Ureter (tissue), 1 donor: ENCODE measurements at places on chromosomes 5 and 9. TPM values are rescaled to one million over a fixed set of nuclear protein-coding genes. Genes with fewer than 3 reads are reported as not detected.

The PHYKPL gene
- total RNA-seq, result 132 TPM

The RELL2 gene
- total RNA-seq, result 4.4 TPM

The SLC22A4 gene
- total RNA-seq, result 3.1 TPM

The GABRA6 gene
- total RNA-seq, result not detected

The ENC1 gene
- total RNA-seq, result 48.5 TPM

The LCN12 gene
- 3.4 TPM for total RNA-seq

The KCNMB1 gene
- 26.6 TPM for total RNA-seq

The TRIM7 gene
- total RNA-seq, result 3.0 TPM

DNA sequence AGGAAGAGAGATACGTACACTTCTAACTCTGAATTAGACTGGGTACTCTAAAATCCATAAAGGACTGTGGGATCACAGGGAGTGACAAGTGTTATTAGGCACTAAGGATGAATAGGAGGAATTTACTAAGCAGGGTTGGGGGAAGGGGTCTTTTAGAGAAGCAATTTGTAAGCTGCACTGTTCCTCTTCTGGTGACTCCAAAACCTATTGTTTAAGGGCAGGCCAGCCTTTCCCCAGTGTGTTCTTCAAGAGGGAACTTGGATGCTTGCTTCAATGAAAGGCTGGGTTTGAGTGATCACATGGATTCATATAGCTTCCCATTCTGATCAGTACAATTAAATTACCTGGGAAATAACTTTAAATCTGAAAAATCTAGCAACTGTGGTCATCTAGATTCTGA is 71.8 kb downstream of the STX17 start:
- DNase-seq, result no peak

GRCh38 chr5:5671823-5672222 is 249.3 kb downstream of the ICE1 start:
- DNase-seq, result no peak

- no peak for DNase-seq
These were observed 13.9 kb upstream of the BASP1 start for GRCh38 chr5:17203329-17204132.

- no peak for DNase-seq
These were observed 31.5 kb upstream of the SGCD start for GRCh38 chr5:156295431-156295830.

DNA sequence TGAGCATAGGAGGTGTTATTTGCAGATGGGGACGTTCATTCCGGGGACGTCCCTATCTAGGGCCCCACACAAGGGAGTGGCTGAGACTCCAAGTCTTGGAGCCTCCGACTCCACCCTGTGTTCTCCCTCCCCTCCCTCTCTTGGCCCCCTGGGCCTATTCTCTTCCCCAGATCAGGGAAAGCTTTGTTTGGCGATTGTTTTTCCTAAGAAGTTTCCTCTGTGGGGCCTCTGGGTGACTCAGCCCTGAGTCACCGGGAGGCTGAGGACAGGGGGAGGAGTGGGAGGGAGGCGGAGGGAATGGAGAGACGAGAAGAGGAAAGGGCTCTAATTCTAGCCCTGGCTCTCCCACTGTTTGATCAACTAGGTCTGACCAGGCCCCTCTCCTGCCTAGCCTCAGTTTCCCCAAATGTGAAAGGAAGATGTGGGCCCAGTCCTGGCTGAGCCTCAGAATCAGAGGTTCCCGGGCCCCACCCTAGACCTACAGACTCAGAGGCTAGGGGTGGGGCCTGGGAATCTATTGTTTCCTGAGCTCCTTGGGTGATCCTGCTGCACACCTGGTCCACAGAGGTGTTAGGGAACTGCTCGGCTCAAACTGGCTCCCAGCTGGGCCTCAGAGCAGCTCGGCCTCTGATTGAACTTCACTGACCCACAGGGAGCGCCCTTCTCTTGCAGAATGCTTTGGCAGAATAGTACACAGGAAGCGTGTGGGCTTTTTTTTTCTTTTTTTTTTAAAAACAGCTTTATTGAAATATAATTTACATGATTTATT is 19.2 kb downstream of the GSN start:
- DNase-seq, result peak; percentile 85

- DNase-seq, result no peak
These were observed 473.0 kb downstream of the EBF1 start for GRCh38 chr5:158626718-158627117.

DNA sequence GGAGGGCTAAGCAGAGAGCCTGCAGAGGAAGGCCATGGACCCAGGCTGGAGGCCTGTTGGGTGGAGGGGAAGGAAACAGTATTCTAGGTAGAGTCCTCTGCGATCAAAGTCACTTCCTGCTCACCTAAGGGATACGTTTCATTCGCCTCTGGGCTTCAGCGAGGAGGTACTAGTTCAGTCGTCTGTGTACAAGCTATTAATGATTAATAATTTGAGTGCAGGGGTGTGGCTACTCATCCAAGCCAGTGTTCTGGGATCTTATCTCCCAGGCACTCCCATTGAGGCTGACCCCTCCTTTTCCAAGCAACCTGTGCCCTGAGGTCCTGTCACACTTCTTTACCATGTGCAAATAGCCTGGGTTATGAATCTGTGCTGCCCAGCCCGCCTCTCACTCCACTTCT is 25.2 kb downstream of the RALGPS1 start:
- peak; percentile 54 for DNase-seq

DNA sequence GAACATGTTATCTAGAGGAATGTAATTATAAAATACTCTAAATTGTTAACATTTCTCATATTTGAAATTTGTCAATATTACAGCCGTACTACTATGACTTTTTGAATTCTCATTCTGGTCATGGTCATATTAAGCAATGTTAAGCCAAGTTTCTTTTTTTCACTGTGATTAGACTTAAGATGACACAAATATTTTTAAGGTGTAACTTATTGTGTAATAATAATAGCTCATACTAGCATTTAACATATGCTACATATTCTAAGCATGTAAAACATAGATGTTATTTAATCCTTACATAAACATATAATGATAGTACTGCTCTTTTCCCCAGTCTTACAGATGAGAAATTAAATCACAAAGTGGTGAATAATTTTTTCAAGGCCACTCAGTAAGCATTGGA is 35.9 kb upstream of the LRRC70 start:
- DNase-seq, result no peak

DNA sequence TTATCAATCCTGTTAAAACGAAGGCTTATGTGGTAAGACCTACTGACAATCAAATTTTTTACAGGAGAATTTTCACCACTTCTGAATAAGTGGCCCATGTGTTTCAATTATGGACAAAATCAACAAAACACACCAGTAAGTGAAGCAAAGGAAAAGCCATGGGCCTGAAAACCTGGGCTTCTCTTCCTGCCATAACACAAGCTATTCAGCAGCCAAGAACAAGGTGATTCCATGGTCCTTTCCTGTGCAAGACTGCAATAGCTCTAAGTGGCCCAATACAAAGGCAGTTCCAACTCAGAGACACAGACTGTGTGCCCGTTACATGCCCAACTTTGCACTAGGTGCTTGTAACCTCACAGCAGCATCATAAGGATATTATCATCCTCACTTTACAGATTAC is 168.5 kb downstream of the EPB41L4A start:
- DNase-seq, result no peak

DNA sequence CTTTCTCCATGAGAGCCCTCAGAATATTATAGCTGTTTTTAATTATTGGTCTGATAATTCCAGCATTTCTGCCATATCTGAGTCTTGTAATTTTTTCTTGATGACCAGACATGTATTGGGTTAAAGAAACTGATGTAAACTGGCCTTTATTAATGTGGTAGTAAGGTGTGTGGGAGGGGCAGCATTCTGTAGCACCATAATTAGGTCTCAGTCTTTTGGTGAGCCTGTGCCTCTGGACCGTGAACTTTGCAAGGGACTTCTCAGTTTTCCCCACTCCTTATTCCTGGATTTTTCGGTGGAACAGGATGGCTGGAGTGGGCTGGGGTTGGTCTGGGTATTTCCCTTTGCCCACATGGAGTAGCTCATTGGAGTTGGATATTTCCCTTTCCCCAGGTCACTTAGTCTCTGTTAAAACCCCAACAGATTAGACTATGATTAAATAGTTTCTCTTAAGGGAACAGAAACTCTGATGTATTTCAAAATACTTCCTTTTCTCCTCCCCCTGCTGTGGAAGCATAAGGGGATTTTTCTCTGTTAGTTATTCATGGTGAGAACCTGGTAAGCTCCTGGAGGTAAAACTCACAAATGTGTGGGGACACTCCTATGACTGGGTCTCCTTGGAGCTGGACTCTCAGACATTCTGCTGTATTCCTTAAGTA is 52.4 kb downstream of the FSD1L start:
- no peak for DNase-seq

DNA sequence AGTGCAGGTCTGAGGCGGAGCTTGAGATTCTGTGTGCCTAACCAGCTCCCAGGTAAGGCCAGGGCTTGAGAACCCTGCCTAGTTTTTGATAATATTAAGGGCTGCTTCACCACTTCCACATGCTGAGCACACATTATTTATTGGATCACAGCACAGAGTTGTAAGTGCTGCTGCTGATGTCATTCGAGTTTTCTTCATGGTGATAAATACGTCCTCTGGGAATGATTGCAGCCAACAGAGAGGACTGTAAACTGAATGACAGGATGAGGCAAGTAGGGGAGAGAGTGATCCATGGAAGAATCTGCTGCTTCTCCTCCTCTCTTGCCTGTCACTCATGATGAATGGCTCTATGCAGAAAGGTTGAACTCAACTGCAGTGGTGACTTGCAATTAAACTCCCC is 77.9 kb upstream of the VPS13A start:
- no peak for DNase-seq

DNA sequence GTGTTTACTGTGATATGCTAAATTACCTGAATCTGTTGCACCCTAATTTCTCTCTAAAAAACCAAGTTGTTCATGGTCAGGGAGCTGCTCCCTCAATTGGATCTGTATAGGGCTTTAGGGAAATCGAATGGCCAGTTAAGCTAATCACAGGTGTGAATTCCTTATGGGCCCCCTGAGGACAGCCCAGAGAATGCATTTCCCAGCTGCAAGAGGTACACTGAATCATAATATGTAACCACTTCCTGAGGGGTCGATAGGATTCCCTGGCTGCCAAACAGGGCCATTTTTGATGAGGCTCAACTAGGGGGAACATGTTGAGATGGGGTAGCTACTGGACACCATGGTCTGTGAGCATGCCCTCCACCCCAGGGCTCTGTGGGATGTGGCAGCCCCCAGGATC is 478.6 kb downstream of the CCDC171 start:
- no peak for DNase-seq

GRCh38 chr5:129204525-129204924 is 110.0 kb downstream of the ISOC1 start:
- no peak for DNase-seq

DNA sequence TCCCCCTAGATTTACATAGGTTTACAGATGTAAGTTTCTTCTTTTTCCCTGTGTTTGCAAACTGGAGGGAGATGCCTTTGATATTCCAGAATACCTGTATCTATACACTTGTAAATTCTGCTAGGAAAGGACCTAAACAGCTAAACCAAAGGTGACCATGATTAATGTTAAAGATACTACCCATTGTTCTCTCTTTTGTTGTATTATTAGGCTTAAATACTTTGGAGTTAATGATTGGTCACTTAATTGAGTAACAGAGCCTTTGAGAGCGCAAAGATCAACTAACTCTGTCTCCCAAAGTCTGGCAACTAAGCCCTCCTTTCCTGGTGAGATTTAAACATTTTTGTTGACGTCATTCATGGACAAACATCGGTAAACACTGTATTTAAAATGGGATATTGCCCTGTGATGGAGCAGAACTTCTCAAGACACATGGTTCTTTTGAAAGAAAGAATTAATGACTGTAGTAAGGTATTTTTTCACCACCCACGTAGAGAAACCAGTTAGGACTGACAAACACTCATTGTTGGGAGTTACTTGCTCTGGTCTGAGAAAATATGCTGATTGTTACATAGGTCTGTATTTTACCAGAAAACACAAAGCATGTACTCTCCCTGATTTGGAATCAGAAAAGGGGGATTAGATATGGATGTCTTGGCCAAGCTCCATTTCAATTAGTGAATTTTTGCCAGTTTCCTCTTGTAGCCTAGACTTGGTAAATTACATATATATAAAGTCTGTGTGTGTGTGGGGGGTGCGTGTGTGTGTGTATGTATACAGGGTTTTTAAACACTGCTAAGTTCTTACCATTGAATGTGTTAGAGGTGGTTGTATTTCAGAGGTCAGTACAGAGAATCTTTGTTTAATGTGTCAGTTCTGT is 4.6 kb downstream of the VCAN start:
- DNase-seq, result no peak

DNA sequence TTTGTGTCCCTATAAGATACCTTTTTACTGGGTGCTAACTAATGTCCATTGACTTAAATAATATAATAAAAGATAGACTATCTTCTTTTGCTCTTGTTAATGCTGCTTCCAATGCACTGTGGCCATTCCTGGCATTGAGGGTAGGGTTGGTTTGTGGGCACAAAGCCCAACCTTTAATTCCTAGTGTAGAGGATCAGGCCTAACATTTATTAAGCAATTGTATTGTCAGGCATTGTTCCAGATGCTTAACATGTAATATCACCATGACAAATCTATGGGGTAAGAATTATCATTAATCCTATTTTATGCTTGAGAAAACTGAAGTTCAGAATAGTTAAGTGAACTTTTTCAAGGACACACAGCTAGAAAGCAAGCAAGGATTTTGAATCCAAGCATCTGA is 60.4 kb upstream of the GPBP1 start:
- no peak for DNase-seq

DNA sequence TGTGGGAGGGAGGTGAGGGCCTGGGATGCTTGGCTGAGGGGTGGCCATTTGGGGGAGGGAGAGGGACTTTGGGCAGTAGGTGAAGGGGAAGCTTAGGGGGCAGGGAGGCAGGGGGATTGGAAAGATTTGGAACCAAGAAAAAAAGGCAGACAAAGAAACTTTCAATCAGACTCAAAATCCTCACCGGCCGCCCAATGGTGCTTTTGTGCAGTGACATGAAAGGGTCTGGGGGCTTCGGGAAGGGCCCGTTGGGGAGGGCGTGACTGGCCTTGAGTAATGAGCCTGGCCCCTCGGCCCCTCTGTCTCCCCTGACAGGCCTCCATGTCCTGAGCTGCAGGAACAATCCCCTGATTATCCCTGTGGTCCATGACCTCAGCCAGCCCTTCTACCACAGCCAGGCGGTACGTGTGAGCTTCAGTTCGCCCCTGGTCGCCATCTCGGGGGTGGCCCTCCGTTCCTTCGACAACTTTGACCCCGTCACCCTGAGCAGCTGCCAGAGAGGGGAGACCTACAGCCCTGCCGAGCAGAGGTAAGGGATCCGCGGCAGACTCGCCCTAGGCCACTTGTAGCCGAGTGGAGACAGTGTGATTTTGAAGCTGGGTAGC is 181.1 kb downstream of the PAPPA start:
- DNase-seq, result no peak

DNA sequence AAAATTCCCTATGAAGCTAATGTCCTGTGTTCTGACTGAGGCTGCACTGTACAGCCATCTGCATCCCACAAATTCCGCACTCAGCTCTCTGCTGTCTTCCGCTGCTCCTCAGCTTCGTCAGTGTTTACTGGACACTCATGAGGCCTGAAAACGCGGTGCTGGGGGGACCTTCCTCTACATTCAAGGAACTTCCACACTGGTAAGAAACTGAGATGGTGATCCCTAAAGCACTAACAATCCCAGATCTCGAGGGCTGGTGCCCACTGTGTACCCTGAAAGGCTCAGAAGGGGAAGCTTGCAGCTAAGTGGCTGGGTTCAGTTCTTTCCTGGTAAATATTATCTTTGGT is 117.9 kb downstream of the NRG2 start:
- no peak for DNase-seq
